ENCODE measurements at places on chromosomes 12 and 14.

- no peak for DNase-seq
Observed at GRCh38 chr14:36293824-36294223, 26.6 kb downstream of the MBIP start.

DNA sequence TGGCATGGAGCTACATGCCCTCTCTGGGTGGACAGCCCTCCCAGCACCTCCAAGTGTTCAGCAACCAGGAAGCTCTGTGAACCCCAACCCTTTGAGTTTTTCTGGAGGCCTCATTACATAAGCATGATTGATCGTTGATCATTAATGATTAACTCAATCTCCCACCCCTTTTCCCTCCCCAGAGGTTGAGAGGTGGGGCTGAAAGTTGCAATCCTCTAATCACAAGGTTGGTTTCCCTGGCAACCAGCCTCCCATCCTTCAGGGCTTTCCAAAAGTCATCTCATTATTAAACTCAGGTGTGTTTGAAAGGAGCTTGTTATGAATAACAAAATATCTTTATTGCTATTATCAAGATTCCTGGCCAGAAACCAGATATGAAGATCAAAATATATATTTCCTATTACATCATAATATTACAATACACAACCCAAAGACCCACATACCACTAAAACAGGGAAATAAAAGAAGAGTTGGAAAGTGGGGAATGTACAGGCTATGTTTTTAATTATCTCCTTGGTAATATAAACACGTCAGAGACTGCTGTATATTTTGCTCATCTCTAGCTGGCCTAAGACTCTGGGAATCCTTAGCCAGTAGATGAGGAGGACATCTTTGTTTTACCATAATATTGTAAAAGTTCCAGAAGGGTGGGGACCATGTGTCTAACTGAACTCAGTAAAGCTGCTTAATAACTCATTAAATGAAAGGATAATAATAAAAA is 73.6 kb downstream of the SSPN start:
- no peak for DNase-seq

DNA sequence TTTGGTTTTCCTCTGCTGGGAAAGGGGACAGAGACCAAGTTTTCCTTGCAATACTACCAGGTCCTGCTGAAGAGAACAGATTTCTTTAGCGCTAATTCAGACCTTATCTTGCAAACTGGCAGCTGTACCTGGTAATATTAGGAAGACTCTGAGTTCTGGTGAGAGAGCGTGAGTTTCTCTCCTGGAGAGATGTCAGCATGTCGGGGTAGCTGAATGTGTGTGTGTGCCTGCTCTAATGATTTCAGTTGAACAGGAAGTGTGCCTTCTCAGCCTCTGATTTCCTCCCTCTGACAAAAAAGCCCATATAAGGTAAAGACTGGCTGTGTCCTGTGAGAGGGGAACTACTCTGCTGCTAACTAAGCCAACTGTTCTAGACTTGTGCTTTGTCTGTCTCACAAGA is 10.3 kb upstream of the ERP27 start:
- DNase-seq: peak; percentile 40

DNA sequence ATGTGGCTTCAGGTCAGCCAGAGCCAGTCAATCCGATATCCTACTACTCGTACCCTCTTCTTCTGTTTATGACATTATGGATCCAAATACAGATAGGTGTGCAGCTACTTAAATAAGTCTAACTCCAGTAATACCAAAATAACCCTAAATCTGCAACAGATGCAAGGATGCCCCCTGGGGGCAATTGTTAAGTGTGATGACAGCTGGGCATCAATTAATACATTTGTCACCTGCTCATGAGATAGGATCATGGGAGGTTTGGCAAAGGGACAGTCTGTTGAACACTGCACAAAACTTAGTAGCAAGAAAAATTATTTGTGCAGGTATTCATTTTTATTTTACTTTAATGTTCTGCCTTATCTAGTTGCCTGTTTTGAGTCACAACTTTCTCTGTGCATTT is 83.2 kb downstream of the SLC38A6 start:
- DNase-seq: no peak

DNA sequence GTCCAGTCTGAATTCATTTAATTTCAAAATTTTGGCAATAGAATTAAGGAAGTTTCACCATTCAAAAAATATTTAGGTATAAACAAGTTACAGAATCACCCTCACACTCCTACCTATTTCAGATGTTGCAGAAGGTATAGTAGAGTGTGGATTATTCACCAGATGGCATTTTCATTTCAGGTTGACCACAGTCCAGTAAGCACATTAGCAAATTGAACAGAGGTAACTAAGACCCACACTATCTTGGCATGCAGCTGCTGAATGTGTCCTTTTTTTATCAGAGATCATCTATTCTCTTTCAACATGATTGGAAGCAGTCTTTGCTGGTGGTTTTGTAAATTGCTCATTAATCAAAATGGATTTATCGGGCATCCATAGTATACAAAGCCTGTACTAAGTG is 151.8 kb upstream of the GARIN6 start:
- no peak for DNase-seq

GRCh38 chr14:70069186-70069585 is 119.6 kb downstream of the SLC8A3 start:
- no peak for DNase-seq

DNA sequence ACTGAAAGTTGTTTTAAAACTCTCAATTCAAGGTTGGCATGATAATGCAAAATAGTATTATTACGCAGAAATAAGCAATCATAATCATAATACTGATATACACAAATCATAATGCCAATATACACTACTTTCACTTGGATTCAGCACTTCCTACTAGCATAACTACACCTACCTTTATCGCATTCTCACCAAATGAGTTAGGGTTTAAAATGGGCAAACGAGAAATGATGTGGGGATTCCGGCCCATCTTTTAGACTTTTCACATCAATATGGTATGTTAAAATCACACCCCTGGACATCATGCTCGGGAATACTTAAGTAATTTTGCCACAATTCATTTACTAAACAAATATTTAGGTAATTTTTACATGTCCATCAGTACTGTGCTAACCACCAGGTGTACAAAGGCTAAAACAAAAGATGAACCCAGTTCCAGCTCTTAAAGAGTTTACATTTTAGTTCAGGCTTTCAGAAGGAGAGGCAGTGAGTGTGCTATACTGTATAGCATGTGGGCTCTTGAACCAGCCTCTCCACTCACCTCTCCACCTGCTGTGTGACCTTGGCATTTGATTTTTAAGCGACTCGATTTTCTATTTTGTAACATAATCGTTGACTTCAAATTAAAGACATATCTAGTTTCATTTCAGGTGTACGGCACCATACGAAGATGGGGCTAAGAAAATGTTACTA is 1.1 kb upstream of the USP15 start:
- no peak for DNase-seq

DNA sequence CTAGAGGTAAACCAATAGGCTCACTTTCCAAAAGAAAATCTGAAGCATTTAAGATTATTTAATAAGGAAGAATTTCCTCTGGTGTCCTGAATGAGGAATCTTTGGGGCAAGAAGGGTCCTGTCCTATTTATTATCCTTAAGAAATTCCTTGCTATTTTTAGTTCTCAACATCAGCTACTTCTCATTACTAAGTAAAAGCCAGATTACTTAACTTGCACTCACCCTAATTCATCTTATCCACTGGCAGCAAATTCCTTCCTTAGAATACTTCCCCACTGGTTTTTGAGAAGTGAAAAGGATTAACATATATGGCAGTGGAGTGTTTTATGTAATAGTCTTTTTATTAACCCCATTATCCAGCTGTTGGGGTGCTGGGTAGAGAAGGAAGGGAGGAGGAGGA is 767.7 kb downstream of the DIO2 start:
- no peak for DNase-seq

- DNase-seq: no peak
Observed at GRCh38 chr12:96053476-96054243, 18.3 kb upstream of the LTA4H start.

GRCh38 chr12:131989021-131989420 is 39.3 kb downstream of the EP400 start:
- DNase-seq: no peak

DNA sequence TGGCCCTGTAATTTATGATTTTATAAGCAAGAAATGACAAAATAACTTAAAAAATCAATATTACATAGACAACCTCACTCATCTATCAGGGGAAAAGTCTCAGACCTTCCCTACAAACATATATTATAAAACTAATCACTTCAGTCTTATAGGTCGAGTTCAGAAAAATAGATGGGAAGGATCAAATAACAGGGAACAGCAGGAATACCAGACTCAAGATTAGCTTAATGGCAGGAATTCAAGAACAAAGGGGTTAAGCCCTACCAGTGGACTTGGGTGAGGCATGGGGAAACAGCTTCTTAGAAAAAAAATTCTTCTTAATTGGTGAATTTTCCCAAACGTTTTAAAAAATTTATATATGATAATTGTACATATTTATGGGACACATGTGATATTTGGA is 51.6 kb upstream of the CRY1 start:
- DNase-seq: no peak

DNA sequence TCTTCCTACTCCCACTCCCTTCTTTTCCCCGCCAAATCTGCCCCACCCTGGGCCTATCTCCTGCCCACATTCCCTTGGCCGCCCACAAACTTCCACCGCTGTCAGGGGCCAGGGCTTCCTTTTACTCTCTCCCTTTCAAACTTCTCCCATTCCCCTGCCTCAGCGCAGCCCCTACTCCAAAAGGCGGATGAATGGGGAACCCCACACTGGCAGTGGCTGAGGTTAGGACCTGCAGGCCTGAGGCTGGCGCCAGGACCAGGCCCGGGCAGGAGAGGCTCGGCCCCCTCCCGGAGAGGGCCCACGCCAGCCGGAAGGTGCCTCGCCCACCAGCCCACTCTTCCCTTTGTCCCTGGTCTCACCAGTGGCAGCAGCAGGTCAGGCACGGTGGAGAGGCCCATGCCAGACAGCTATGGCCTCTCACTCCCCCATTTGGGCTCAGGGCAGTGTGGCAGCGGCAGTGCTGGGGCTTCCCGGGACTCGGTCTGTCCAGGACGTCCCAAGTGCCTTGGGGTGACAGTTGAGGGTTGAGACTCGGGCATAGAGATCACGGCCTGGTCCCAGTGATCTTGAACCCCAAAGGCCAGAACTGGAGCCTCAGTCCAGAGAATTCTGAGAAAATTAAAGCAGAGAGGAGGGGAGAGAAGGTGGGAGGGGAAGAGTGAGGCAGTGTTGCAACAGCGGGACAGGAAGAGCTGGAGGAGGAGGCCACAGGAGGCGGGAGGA is at the start of gene TNFRSF1A:
TSS of gene TNFRSF1A (minus strand) at position 660 of the 723 bp plus-strand sequence. CDS start at position 398, 262 bp downstream.
- DNase-seq: peak; percentile 38

- DNase-seq: no peak
Observed at GRCh38 chr12:128609861-128610260, 213.9 kb downstream of the SLC15A4 start.

DNA sequence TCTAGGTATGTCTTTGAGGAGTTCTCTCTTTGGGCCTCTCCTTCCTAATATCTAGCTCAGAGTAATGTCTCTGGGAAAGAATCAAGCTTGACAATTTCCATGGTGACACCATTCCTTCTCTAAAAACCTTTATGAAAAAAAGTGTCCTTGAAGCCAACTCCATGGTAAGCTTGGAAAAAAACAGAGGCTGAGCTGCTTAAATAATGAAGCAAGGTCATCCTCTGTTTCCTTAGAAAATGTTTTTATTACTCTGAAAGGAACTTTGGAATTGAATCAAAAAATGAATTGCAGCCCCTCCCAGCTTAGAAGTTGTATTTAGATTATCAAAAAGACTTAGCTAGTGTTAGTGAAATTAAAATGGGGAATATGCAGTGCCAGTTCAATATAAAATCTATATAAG is 166.1 kb upstream of the KITLG start:
- DNase-seq: no peak

DNA sequence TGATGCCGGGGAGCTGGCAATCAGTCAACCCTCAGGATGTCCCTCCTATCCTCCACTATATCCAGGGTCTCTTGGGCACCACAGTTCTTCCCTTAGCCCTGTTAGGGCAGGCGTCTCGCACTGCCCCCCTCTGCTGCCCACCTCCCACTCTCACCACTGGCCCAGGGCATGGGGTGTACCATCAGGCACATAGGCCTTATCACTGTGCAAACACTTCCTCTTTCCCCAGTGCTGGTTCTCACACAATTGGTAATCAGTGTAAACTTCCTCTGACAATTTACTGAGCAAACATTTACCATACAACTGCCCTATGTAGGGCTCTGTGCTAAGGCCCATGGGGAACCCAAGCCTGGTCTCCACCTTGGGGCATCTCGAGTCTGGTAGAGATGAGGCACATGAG is 20.1 kb upstream of the TMED10 start:
- no peak for DNase-seq

Measured in activated CD4-positive, alpha-beta T cell treated with anti-CD3 and anti-CD28 coated beads, Interleukin-2, amount 50 U/mL, for 1 hour (primary cell).